Activated CD4-positive, CD25-positive, alpha-beta regulatory T cell (primary cell): ENCODE measurements at places on chromosomes 12 and 14.

DNA sequence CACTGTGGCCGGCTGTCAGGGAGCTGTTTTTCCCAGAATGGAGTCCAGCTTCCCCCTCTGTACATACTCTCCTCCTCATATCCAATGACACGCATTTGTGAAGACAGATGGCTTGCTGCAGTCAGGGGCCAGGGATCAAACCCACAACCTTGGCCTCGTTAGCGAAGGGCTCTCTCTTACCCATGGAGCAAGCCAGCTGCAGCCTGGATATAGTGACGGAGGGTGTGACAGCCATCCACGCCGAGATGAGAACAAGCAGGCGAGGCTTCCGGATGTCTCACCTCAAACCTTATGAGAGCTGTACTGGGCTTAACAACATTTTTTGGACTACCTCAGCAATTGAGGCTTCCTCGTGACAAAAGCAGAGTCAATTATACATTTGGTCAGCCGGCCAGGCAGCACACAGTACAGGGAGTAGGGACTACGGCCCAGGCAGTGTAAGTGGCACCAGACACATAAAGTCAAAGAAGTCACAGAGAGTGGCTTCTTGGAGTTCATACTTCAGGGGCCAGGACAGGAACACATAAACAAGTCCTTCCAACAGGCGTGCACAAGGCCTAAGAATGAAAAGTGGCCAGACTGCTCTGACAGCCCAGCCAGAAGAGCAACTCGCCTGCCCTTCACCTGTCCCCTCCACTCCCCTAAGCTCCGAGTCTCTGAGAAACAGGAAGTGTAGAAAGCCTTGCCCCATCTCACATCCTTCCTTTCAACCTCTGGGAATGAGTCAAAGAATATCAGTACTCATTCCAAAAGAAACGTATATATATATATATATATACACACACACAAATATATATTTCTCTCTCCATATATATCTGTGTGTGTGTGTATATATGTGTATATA, 115.1 kb downstream of the TTC7B start:
- DNase-seq = no peak

GRCh38 chr12:125981610-125982253, 916.5 kb downstream of the AACS start:
- DNase-seq = no peak

GRCh38 chr14:81511111-81511904, 22.3 kb downstream of the SEL1L start:
- no peak for DNase-seq

DNA sequence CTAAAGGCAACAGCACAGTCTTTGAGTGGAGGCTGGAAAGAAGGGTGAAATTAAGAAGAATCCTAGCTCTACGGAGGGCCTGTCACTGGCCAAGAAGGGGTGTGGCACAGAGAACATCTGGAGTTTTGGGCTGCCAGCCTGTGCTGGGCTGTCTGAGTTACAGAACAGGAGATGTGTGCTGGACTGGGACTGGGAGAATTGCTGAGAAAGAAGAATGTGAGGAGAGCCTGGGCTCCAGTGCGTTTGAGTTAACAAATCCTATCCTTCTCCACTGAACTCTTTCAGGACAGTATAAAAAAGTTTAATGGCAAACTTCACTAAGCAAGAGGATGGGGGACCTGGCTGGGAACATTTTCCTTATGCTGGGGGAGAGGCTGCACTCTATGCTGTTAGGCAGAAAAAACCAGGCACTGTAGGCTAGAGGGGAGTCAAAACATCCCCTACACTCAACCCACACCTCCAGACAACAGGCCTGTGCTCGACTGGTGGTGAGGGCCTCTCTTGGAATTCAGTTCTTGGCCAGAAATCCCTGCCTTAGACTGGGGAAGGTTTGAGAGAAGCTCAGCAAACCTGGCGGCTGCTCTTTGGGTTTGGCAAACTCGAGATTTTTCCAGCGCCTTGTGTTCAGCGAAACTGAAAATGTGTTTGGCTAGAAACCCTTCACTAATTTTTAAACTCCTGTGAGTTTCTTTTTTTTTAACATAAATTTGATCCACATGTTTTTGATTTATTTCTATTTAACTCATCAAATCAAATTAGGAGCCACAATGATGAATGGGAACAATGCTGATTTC, 217.3 kb downstream of the MON2 start:
- DNase-seq = no peak

DNA sequence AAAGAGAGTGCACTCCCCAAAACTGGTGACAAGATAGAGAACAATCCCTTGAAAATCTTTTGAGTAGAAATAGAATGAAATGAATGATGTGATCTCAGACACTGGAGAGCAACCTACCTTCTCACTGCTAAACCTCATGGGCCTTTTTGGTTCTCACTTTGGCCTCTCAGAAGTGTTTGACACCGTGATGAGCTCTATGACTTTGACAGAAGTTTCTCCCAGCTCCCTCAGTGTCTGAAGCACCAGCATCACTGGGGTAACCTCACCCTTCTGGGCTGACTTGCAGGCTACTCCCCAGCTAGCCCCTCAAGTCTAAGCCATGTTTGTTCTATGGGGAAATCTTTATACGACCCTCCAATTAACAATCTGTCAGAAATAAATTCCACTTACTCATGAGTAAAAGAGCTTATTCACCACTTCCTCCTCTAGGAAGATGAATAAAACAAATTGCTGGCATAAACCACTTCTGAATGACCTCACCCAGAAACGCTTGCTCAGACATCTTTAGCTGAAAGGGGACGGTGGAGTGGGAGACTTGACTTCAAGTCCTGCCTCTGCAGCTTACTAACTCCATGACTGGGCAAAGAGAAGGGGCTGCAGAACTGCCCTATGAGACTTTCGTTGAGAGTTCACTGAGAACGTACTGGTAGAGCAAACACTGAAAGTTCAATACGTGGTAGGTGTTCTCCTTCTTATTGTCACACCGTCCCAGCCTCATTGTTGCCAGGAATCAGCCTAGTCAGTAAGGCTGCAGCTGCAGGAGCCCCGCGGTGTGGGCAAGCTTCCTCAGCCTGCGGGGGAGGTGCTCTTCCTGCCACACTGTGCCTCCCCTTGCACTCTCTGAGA, 46.5 kb downstream of the ST8SIA1 start:
- no peak for DNase-seq

GRCh38 chr12:3704512-3705353, 48.2 kb downstream of the CRACR2A start:
- DNase-seq = no peak

- DNase-seq = no peak
Observed at GRCh38 chr14:103562179-103562428, 353 bp downstream of the BAG5 start.

GRCh38 chr12:77494296-77494695, 336.4 kb upstream of the NAV3 start:
- no peak for DNase-seq

DNA sequence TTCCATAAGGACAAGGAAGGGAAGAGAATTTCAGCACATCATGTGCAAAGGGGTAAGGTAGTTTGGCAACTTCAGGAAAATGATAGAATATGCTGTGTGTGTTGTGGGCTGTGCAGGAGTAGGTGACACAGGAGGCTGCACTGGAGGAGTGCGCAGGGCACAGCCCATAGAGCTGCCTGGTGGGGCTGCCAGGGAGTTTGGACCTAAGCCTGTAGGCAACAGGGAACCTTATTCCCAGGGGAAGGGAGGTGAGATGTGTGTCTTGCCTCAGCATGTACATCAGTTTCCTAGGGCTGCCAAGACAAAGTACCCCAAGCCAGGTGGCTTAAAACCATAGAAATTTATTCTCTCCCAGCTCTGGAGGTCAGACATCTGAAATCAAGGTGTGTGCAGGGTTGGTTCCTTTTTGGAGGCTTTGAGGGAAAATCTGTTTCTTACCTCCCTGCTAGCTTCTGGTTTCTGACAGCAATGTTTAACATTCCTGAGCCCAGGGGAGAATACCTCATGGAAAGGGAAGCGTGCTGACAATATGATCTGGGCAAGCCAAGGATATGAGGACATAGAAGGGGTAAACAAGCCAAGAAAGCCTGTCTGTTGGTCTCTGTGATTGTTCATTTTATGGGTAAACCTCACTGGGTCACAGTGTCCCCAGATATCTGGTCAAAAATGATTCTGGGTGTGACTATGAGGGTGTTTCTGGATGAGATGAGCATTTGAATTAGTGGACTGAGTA, 174.0 kb upstream of the NTF3 start:
- no peak for DNase-seq

DNA sequence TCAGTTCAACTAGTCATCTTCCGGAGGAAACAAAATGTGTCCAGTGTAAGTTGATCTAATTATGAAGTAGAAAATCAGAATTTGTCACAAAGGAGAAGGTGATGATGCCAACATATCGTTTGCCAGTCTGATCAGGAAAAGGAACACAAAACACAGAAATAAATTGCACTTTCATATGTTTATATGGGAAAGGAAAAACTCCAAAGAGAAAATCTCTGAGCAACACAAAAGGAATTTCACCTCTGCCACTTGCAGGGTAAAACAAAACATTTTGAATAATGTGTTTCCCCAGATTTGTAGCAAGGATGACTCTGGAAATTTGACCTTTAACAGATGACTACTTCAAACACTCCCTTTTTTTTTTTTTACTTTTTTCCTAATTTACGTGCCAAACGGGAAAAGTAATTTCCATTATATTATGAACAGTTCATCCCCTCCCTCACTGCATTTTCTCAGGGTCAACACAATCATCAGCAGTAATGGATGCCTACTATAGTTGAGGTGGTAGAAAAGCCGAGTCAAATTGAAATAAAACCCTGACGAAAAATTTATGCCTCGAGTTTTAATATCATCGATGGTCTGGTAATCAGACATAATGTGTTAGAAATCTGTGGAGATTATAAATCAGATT, 25.6 kb downstream of the MGAT4C start:
- no peak for DNase-seq

DNA sequence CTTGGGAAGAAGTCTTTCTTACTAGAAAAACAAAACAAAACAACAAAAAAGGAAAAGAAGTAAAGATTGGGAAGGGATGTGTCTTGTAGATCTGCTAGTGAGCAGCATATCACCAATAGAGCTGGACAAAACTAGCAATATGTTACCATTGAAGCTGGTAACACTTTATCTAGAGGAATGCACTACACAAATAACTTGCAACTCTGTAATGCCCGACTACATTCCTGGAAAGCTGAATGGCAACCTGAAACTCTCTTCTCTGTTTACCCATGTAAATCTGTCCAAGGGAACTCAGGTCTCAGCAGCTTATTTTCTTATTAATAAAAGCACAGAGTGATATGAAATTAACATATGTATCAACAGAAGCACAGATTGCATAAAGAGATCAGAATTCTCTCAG, 624.4 kb downstream of the KCNH5 start:
- no peak for DNase-seq

DNA sequence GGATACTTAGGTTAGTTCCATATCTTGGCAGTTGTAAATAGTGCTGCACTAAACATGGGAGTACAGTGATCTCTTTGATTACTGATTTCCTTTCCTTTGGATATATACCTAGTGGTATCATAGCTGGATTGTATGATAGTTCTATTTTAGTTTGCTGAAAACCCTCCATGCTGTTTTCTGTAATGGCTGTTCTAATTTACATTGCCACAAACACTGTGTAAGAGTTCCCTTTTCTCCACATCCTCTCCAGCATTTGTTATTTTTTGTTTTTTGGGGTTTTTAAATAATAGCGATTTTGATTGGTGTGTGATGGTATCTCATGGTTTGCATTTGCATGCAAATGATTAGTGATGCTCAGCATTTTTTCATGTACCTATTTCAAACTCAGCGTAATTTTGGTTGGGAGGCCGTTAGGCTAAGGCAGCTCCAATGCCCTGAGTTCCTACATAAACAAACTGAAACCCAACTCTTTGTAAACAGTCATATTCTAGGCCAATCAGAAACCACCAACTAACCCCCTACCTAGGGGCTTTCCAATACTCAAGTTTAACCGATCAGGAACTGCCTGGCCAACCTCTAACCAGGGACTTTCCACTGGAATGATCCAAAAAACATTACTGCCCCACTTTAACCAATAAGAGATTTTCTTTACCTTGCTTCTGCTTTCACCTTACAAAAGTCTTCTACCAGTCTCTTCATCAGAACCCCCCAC, 171.6 kb downstream of the FBXL14 start:
- no peak for DNase-seq

- no peak for DNase-seq
Observed at GRCh38 chr12:100279607-100280244, 12.7 kb downstream of the SCYL2 start.

DNA sequence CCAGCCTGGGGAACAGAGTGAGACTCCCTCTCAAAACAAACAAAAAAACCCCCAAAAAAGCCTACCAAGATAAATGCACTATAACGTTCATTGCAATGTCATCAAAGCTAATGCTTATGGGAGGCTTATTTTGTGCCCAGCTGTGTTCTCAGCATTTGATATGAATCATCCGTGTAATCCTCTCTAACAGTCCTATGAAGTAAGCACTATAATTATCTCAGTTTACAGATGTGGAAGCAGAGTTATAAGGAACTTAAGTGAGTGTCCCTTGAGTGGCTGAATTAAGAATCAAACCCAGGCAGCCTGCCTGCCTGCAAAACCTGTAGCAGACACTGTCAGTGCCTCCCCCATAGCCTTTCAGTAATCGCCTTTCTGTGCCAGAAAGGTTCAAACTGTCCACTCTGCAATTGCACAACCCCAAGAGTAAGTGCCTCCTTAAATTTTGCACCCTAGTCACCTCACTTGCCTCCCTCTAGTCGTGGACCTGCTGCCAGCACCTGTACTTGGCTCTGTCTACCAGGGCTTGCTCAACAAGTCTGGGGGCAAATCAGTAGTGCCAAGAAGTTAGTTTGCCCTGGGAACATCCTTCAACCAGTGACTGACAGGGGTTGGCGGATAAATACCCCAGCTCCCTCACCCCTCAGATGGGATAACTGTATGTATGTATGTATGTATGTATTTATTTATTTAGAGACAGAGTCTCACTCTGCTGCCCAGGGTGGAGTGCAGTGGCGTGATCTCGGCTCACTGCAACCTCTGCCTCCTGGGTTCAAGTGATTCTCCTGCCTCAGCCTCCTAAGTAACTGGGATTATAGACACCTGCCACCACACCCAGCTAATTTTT, 23.8 kb upstream of the PPP1CC start:
- DNase-seq = no peak

GRCh38 chr14:104602933-104603325, 1.6 kb downstream of the TMEM179 start:
- DNase-seq = no peak

GRCh38 chr14:91869556-91869955, 2.2 kb upstream of the TC2N start:
- DNase-seq = no peak

DNA sequence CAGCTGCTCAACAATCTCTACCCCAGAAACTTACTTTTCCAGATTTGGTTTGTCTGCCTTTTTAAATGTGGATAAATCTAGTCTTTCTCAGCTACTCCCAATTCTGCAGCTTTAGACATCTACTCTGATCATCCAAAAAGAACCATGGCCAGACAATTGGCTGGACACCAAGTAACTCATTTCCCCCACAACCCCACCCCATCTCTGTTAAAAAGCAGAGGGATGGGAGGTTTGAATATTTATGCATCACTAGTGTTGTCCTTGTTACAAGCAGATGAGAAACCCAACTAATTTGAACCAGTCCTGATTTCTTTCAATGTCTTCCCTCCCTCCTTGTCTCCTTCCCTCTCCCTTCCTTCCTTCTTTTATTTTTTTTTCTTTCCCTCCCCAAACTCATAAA, 391.9 kb downstream of the GALC start:
- DNase-seq = no peak
